ENCODE measurements at places on chromosomes 4 and X.

DNA sequence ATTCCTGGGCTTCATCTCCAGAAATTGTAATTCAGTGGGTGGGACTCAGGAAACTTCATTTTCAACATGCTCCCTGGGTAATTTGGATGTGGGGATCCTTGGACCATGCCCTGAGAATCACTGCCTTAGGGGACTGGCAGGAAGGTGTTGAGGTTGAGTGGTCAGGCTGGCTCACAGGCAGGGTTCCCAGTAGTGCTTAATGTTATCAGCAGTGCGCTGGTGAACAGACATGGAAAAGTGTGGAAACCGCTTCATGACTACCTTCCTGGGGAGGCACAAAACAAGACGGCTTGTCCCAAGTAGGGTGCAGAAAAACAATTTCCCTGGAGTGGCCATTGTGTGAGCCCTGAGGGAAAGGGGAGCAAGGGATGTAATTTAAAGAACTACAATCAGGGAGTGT, 31.4 kb downstream of the SUPT20HL1 start:
- no peak for DNase-seq

DNA sequence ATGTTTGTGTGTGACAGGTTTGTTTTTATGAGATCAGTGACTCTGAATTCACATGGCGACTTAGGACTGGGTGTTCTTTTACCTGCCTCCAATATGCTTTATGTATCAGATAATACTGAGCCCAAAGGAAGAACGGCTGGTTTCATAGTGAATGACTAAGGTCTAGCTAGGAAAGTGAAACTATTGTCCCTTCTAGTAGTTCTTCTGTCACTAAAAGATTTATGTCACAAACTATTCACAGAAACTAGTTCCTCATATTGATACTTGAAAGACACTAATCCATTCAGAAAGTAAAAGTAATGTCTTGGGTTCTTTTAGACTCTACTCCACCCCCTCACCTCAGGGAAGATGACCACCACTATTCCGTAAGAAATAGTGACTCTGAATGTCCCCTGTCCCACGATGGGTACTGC, 81.7 kb downstream of the EGF start:
- no peak for DNase-seq

GRCh38 chrX:1554469-1555210, 17.7 kb upstream of the P2RY8 start:
- peak; percentile 80 for DNase-seq

- DNase-seq = no peak
These were observed 1477.8 kb downstream of the C4orf33 start for GRCh38 chr4:130573742-130574141.

DNA sequence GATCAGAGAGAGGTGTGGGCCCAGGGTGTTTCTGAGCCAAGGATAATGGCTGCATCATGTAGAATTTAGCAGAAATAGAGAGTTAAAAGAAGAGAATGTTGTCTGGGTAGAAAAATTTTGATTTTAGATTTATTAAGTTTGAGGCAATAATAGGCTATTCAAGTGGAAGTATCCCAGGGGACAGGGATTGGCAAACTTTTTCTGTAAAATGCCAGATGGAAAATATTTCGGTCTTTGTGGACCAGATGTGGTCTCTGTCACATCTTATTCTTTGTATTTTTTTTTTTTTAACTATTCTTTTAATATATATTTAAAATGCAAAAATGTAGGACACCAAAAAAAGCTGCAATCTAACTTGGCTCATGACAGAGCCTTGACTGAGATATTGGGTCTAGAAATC, 33.1 kb downstream of the IL15 start:
- no peak for DNase-seq

DNA sequence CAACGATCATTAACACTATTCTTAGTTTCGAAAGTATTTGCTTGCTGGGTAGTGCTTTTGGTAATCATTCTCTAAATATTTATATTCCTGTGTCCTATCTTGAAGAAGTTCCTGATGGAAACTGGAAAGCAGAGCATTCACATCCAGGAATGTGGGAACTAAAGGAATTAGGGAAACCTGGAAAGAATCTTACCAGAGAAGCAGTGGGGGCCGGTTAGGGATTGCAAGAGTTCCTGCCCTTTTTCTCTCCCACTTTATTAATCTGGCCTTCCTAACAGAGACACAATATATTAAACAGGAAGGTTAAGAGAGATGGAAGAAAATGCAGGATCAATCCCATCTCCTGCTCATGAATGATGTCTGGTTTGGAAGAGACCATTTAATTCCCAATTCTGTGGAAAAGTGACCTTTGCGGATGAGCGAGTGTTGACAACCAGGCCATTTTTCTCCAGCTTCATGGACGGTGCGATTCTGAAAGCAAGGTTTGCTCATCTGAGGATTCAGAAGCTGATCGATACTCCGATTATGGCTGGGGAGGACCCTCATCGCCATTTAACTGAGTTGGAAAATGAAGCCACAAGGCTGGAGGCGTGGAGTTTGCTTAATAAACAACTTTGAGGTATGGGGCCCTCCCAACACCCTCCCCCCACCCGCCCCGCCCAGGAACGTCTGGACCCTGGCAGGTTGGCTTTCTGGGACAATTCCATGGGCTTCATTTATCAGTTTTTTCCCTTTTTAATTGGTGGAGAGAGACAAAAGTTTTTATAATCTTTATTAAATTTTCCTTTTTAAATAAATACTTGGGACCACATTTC, 52.3 kb downstream of the C4orf51 start:
- no peak for DNase-seq

GRCh38 chr4:40672528-40673522, 43.2 kb upstream of the RBM47 start:
- peak; percentile 15 for DNase-seq

DNA sequence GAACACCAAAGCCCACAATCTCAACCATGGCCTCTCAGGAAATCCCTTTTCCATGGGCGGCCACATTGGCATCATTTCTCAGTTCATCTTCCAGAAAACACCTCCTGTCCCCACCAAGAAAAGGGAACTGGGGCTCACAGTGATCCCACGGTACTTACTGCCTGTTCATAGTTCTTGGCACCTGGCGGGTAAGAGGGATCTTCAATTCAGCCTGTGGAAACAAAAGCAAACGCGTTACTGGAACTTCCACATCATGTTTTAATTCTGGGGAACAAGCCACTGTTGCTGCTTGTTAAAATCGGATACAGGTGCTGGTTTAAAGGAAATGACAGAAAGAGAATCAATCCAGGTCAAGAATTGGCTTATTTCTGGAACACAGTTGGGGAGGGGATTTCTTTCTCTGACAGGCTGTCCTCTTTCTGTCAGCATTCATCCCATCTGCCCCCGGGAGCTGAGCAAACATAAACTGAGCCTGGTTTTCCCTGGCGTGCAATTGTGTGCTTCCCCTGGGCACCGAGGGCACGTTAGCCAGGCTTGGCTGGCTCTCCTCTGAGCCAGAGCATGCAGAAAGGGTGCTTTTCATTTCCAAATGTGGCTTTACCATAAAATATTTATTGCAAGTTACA, 16.8 kb downstream of the CLNK start:
- no peak for DNase-seq
